ENCODE measurements at places on chromosomes 1 and 21.

DNA sequence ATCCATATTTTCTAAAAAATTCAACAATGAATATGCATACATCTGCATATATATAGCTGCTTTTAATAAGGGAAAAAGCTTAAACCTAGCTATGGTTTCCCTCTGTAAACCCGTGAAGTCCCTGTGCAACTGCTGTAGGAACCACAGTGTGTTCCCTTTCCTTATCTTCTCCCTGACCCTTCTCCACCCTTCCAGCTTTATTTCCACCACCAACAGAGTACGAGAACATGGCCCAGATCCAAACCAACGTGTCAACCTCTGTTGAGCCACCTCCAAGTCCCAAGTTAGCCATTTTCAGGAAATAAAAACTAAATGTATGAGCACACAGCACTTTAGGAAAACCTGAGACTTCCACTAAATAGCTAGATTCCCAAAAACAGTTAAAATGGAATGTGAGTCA lies 20.3 kb downstream of the SUSD4 start:
- peak; percentile 43 for DNase-seq

GRCh38 chr1:244349581-244350001 lies 102.1 kb downstream of the ADSS2 start:
- DNase-seq = no peak

- DNase-seq = no peak
Measured at GRCh38 chr1:173093691-173094445, 43.1 kb upstream of the TNFSF18 start.

GRCh38 chr1:18139198-18139981 lies 31.8 kb downstream of the IGSF21 start:
- DNase-seq = no peak

DNA sequence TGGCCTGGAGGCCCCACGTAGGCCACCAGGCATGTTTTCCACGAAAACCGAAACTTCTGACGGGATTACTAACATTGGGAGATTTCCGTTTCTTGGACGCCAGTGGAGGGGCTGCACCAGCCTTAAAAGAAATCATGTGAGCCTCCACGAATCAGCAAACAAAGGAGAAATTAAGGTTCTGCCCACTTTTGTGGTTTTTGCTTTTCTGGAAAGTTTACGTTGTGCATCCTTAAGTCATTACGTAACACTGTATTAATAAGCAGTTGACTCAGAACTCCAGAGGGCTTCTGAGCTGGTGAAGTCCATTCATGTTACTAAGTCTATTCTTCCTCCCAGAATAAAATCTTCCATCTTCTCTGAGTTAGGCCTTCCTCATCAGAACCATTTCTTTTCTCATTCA lies 168.5 kb downstream of the PSMG1 start:
- DNase-seq = no peak

- DNase-seq = peak; percentile 3
Measured at GRCh38 chr1:199422206-199422605, 605.3 kb upstream of the NR5A2 start.

GRCh38 chr1:60978421-60979357 lies 103.7 kb upstream of the NFIA start:
- peak; percentile 80 for DNase-seq

DNA sequence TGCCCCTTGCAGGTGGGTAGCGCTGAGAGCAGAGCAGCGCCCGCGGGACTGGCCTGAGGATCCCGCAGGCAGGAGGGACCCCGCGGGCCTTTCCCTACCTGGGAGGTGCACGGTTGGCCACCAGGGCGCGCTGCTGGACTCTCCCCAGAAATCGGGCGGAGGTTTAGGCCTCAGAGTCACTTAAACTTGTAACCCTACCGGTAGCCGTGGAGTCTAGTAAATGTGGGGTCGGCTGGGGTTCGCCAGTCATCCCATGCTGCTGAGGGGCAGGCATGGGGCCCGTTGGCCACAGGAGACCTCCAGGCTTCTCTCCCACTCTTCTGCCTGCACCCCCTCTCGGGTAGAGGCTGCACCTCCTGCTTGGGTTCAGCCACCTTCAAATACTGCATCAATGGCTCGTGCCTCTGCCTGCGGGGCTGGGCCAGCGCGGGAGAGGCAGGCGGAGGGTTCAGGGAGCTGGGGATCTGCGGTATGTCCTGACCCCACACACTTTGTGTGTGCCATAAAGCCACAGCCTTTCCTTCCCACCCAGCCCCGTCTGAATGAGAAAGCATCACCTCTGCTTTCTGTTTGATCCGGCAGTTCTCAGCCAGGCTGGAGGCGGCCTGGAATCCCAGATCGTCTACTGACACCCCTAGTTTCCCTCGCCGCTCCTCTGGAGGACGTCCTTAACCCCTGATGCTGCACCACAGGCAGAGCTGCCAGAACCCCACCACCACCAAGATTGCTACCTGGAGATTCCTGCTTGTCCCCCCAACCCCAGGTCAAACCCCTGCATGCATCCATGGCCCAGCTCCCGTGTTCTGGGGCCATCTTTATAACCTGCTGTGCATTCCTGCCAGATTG lies 12.3 kb upstream of the GSTM4 start:
- peak; percentile 84 for DNase-seq

DNA sequence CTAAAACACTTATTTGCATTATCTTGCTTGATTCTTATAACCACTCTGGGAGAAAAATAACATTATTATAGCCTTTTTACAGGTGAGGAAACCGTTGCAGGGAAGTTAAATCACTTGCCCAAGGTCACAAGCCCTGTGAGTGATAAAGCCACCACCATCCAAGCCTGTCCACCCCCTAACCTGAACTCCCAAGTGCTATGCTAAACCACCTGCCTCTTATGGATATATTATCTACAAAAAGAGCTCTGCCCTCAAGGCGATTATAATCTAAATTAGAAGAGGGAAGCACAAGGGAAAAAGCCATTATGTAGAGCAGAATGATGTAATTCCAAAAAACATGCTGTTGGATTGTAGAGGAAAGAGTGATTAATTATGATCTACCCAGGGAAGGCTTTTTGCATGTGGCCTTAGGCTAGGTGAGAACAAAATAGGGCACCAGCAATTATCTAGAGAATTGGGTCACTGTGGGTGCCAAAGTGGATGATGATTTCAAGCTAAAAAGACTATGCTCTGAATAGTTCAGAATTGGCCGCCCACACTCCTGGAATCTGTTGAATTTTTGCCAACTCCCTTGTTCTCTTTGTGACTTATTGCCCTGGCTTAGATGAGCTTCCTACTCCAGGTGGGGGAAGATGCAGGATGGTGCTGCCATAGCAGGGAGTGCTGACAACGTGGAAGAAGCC lies 205.3 kb downstream of the FGGY start:
- no peak for DNase-seq

DNA sequence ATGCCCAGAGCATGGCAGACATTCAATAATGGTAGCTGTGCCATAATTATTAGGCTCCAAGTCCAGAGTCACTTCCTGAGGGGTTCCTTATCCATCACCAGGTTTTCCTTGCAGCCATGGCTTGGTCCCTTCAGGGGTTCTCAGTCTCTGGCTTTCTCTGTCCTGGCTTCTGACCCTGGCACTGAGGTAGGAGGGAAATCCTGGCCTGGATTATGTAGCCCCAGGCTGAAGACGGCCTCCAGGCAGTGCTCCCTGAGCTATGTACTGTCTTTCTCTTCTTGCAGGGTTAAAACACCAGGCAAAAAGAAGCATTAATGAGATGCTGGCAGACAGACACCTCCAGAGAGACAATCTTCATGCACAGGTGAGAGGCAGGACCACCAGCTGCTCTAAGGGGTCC lies 9.5 kb upstream of the PADI3 start:
- peak; percentile 72 for DNase-seq

- no peak for DNase-seq
Measured at GRCh38 chr1:198734323-198735008, 95.6 kb downstream of the PTPRC start.

GRCh38 chr1:25080294-25081209 lies 150.5 kb upstream of the RUNX3 start:
- no peak for DNase-seq

DNA sequence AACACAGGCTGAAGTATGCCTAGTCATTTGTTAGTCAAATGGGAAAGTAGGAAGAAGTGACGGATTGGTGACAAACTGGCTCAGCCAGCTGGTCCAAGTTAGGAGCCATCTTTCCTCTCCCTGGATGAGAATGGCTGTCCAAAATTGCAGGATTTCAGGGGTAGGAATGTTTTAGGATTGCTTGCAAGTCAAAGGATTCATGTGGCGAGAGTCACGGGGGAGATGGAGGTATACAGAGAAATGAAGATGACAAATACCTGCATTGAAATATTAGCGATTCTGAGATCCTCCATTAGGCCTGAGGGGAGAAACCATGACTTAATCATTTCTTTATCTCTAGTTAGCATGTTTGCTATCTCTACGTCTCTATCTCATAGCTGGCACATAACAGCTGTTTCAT lies 41.8 kb upstream of the PIGC start:
- DNase-seq = peak; percentile 46

- DNase-seq = peak; percentile 64
Measured at GRCh38 chr1:244862354-244862698, 2.0 kb downstream of the HNRNPU start.

GRCh38 chr1:97903626-97904025 lies 17.2 kb downstream of the DPYD start:
- no peak for DNase-seq

GRCh38 chr21:34846601-34847112 lies 177.9 kb downstream of the CLIC6 start:
- DNase-seq = no peak

DNA sequence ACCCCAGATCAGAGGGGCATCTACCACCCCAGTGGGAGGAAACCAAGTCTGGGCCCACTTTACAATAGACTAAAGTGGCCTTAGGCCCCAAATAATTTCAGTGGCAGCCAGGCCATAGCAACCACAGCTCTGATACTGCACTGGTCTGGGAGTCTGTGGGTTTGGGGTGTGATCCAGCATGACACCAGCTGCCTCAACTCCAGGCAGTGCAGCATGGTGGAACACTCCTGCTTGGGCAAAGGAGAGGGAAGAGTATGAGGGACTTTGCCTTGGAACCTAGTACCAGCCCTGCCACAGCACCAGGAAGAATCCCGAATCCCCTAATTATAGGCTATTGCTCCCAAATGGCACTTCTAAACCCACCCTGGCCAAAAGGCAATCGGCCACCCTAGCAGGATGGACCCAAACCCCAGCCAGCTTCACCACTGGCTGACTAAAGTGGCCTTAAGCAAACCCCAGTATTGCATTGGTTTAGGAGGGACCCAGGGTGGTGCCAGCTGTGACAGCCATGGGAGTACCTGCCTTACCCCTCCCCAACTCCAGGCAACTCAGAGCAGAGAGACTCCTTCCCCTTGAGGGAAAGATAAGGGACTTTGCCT lies 47.1 kb downstream of the PACC1 start:
- DNase-seq = no peak

DNA sequence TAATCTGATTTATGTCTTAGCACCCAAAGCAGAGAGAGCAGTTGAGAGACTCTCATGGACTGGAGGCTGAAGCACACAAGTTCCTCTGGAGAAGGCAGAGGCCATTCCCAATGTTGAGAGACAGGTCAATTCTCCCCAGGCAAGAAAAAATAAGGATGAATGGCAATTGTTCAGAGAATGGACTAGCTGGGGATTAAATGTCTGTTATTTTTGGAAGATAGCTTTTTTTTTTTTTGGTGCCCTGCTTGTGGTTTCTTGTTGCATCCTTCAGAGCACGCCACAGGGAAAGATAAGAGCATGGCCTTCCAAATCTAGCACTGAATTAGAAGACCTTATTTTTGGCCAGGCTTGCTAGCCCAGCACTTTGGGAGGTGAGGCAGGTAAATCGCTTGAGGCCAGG lies 65.6 kb upstream of the ERRFI1 start:
- no peak for DNase-seq

GRCh38 chr1:171245458-171246064 lies 2.7 kb upstream of the FMO1 start:
- peak; percentile 43 for DNase-seq

GRCh38 chr21:36330904-36331303 lies 10.9 kb downstream of the MORC3 start:
- DNase-seq = peak; percentile 78

DNA sequence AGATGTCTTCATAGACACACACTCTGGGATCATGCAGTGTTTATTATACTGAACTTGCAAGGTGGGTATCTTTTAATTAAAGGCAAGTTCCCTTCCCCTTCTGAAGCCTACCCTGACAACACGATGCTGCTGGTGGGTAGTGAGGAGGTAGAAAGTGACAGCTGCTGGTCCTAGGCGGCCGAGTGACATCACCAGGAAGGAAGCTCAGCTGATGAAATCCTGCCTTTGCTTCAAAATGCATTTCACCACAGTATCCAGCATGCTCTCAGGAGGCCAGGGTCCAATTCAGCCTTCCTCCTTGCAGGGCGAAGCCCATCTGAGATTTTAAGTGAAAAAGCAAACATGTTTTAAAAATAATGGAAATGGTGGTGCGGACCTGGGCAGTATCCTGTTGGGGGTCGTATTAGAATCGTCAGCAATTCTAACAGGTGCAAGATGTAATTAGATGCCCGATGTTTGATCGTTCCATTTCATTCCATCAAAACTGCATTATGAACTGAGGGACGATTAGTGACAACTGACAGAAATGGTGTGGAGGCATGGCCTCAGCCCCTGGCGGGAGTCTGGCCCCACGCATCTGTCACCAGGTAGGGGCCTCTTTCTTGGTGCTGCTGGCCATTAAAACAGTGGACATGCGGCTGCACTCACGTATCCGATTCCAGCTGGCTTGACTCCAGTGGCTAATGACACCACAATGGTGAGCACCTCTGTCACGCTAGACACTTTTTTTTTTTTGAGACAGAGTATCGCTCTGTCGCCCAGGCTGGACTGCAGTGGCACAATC lies 324.8 kb upstream of the C1orf174 start:
- no peak for DNase-seq

- peak; percentile 87 for DNase-seq
Measured at GRCh38 chr1:155134880-155135414, 705 bp upstream of the SLC50A1 start.

GRCh38 chr1:93827128-93827527 lies 51.9 kb downstream of the DNTTIP2 start:
- DNase-seq = no peak

DNA sequence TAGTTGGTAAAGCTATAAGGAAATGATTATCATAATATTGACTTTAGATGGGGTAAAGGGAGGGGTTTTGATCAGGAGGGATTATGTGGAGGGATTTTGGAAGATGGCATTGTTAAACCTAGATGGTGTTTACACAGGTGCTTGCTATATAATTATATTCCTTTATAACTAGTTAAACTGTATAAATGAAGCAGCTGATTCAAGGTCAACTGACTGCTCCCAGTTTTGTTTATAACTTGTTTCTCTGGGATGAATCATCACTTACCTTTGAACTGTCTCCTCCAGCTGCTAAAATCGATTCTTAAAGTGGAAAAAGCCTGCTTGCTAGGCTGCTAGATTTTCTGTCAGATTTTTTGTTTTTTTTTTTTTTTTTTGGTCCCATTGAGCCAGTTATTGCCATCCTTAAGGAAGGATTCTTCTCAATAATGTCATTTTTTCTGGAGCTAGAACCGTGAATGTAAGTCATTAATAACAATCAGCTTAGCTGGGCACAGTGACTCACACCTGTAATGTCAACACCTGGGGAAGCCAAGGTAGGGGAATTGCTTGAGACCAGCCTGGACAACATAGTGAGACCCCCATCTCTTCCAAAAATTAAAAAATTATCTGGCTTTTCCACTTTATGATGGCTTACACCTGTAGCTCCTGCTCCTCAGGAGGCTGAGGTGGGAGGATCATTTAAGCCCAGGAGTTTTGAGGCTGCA lies 153.2 kb downstream of the PIK3R3 start:
- no peak for DNase-seq

- no peak for DNase-seq
Measured at GRCh38 chr1:240014051-240014450, 77.6 kb upstream of the FMN2 start.

- peak; percentile 50 for DNase-seq
Measured at GRCh38 chr1:112501810-112502641, 6.7 kb upstream of the WNT2B start.

Measured in hematopoietic multipotent progenitor cell treated with erythropoietin and hydrocortisone succinate and interleukin-3 and kit ligand, for 8 days (in vitro differentiated cells).